Activated CD4-positive, alpha-beta T cell treated with anti-CD3 and anti-CD28 coated beads, Interleukin-2, amount 10 ng/mL, durations not matched to agents 7 days and 5 days (primary cell): ENCODE measurements at places on chromosomes 13 and 19. TPM values are rescaled to one million over a fixed set of nuclear protein-coding genes. Genes with fewer than 3 reads are reported as not detected.

Gene MISP
- not detected for total RNA-seq

GRCh38 chr13:74289107-74289506 is 154.9 kb upstream of the KLF12 start:
- no peak for DNase-seq

- peak; percentile 39 for DNase-seq
These were observed 1.4 kb upstream of the RAVER1 start for GRCh38 chr19:10334588-10335351.

DNA sequence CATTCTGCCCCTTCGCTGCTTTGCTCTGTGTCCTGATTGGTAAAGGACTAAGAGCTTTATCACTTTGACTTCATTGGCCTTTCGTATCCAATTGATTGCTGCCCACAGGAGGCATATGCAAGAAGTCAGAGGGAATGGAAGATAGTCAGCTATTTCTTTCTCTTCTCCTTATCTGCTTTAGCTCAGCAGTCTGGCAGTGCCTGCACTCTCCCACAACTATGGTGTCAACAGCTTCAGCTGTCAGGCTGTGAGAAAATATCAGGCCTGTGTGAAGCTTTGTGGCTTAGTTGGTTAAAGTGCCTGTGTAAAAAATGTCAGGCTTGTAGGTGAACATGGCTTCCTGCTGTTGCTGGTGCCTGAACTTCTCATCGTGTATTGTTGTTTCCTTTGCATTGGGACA is 243.0 kb downstream of the PCDH17 start:
- no peak for DNase-seq

DNA sequence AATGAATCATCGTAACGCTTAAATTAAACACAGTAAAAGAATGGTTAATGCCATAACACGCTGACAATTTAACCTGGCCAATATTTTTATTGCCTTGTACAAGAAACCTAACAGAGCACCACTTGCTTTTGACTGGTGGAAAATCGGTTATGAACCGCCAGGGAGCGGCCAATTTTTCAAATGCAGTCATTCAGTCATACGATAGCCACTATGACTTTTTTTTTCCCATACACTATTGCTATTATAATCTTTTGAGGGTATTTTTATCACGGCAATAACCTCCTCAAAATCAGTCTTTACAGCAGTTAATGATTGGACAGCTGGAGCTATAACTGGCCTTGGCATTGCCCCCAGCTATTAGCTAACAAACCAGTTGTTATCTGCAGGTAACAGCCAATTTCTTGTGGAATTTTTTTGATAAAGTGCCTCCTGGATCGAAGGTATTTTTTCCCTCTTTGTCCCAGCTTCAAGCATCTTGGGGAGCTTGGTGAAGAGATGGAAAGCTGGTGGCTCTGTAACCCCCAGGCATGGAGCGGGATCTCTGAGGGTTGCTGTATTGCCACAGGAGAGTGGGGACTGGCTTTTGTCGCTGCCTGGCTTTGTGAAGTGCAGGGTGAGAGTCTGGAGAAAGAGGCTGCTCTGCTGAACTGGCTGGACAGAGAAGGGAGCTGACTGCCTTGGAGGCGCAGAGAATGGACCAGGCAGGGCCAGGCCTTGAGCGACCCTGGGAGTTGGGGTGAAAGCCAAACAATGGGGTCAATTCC is 198.4 kb upstream of the ZNF536 start:
- DNase-seq = no peak

DNA sequence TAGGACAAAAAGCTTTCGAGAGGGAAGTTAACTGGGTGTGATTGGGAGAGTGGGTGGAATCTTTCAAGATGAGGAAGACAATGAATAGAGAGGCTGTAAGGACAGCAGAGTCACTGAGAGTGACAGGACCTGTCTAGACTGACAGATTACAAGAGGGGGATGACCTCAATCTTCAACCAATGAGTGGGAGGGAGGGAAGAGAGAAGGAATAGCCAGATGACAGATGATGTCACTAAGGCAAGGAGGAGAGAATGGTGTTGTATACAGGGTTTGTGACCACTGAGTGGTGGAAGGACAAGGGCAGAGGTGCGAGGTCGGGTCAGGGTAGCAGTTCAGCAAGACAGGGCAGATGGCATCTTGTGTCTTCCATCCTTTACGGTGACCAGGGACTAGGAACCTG is 5.8 kb upstream of the ILF3 start:
- no peak for DNase-seq

- no peak for DNase-seq
These were observed 648.3 kb upstream of the SPRY2 start for GRCh38 chr13:80989241-80989640.

Gene ZNF345
- 6.0 TPM for total RNA-seq

DNA sequence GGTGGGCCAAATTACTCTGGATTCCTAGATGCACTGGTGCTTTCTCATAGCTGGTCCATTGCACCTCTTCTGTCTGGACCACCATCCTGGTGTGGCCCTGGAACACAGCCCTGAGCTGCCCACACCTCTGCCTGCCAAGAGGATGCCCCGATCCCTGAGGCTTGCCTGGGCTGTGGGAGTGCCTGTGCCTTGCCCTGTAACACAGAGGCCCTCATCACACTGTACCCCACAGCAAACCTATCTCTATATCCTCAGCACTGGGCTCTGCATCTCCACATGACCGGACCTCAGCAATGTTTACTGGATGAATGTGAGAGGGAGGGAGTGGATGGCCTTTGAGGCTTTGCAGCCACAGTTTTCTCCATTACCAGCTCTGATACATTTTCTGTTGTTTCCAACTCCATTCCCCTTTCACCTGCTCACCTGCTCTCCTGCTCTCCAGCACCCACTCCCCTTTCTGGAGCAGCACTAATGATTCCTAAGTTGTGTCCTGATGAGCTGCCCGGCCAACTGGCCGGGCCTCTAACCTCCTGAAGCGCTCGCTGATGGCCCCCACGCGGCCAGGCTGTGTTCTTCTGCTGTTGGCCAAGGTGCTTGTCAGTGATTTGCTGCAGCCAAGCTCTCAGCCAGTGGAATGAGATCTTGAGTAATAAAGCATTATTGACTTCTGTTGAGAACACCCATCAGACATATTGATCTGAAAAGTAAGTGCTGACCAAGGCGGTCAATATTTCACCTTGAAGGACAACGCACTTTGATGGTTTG is 232.6 kb downstream of the TEX29 start:
- DNase-seq = no peak

Gene NAPA
- 133 TPM for total RNA-seq

Gene ZFP82
- total RNA-seq = 6.7 TPM

Gene SGCG
- total RNA-seq = not detected

- DNase-seq = peak; percentile 76
These were observed 4.7 kb downstream of the EPS8L1 start for GRCh38 chr19:55080121-55080967.

DNA sequence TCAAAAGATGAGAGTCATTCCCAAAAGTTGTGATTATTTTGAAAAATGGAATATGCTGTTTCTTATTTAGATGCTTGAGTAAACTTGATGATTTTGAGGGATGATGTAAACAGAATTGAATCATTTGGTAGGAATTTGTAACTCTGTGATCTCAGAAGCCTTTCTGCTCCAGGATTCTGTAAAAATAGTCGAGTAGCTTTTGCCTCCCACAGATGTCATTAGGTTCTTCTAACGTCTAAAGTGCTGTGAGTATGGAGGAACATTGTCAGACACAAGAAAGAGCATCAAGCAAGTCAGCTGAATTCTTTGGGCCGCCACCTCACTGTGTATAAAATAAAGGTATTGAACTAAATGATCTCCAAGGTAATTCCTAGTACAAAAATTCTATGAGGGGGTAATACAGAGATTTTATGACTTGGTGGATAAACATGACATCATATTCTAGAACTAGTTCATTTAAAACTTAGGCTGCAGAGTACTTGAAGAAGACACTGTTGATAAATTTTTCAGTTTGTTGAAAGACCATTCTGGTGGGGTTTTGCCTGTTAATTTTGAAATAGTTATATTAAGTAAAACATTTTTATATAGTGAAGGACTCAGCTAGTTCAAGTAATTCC is 1.4 kb upstream of the GPR183 start:
- no peak for DNase-seq

Gene KLF5
- total RNA-seq = 4.8 TPM

DNA sequence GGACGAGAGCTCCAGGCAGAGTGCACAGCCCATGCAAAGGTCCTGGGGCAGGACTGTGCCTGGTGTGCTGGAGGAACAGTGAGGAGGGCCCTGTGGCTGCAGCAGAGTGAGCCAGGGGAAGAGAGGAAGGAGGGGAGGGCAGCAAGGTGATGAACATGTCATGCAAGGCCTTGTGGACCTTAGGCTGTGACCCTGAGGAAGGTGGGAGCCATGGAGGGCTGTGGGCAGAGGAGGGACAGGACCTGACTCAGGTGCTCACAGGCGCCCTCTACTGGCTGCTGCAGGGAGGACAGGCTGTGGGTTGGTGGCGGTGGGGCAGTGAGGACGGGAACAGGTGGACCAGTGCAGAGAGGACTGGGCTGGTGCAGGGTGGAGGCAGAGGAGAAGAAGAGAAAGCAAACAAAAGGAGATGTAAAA is 170.3 kb downstream of the PTPRS start:
- DNase-seq = peak; percentile 59

Gene ATP4B
- total RNA-seq = not detected

- DNase-seq = no peak
These were observed 22.4 kb downstream of the MARK4 start for GRCh38 chr19:45273521-45273855.

DNA sequence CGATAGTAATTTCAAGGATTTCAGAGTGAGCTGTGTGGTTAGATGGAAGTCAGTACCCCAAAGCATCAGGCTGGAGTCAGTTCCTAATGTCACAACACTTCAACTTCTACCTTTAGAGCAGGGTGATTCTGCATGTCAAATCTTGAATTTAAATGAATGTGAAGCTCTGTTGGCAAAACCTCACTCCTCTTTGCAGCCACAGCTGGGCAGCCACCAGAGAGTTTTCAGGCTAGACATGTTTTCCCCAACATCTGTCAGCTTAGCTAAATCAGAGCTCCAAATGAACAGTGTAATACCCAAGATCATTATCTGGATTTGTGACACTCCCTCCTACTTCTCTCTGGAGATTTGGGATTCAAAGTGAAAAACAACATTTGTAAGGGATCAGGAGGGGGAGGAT is 33.7 kb upstream of the OLFM4 start:
- no peak for DNase-seq

DNA sequence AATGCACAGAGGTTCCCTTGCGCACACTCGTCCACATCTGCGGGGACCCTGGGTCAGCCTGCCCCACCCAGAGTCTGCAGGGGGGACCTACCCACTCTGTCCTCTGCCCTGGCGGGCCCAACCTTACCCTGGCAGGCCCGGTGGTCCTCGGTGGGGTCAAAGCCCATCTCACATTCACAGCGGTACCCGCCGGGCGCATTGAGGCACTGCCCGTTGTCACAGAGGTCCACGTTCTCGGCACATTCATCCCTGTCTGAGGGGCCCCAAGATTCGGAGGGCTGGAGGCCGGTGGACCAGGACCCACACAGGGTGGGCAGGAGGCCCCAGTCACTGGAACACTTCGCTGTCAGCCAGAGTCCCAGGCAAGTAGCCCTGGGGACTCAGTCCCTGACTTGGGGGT is 38.5 kb downstream of the FBN3 start:
- DNase-seq = no peak

- DNase-seq = peak; percentile 47
These were observed 6.6 kb downstream of the PEPD start for GRCh38 chr19:33514885-33515551.

GRCh38 chr19:34217952-34218817 is 36.2 kb upstream of the GARRE1 start:
- peak; percentile 80 for DNase-seq

GRCh38 chr13:48634636-48635035 is 19.1 kb upstream of the CYSLTR2 start:
- DNase-seq = no peak

Gene RNF113B
- total RNA-seq = not detected

DNA sequence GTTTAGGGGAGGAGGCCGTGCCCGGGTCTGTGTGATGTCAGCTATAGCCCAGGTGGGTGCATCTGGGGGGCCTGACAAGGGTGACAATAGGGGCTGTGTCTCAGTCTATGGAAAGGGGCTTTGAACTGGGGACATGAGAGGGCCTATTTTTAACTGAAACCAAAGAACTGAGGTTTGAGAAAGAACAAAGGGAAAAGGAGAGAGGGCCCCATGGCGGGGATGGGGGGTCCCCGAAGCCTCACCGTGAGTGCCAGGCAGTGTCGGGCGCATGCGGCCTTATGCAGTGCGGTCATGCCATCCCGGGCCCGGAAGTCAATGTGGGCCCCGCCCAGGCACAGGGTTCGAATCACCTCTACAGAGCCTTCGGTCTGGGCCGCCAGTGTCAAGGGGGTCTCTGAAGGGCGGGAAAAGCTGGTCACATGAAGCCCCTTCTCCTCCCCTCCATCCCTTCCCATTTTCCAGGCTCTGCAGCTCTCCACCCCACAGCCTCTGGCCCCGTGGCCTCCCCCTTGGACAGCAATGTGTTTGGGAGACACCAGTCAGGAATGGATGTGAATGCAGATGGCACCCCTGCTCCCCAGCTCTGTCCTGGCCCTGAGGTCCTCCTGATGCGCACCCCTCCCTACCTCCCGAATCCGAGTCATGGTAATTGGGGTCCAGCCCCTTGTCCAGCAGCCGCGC is 5.9 kb downstream of the SHANK1 start:
- no peak for DNase-seq

DNA sequence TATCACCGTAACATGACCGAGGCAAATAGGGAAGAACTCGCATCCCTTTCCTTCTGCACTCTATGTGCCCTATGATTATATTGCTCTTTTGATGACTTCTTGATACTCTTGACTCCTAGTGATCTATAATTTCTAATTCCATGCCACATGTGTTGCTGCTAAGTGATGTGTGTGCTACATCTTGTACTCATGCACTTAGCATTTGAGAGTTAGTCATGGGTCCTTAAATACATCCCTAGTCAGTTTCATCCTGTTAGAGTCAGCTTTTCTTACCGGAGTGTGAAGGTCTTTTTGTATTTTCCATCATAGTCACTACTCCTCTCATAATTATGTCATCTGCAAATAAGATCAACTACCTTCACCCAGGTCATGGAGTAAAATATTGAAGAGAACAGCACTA is 30.2 kb downstream of the RXFP2 start:
- no peak for DNase-seq

GRCh38 chr13:27482983-27483382 is 32.6 kb upstream of the MTIF3 start:
- peak; percentile 9 for DNase-seq

DNA sequence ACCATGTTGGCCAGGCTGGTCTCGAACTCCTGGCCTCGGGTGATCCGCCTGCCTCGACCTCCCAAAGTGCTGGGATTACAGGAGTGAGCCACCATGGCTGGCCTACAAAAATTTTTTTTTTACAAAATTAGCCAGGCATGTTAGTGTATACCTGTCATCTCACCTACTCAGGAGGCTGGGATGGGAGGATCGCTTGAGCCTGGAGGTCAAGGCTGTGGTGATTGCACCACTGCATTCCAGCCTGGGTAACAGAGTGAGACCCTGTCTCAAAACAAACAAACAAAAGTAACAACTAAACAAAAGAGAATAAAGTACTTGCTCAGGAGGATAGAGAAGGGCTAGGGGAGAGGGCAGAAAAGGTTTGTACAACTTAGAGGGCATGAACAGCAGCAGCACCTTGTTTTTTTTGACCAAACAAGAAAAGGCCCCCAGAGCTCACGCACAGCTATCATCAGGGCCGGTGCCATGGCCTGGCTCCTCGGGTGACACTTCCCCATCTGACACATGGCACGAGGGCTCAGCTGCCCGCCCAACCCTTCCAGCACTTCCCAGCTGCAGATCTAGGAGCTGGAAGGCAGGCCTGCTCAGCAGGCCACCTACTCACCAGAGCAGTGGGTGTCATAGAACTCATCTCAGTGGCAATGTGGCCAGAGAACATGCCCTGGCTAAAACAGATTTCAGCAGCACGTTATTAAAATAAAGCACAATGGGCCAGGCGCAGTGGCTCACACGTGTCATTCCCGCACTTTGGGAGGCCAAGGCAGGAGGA is 8.6 kb upstream of the SLC7A9 start:
- DNase-seq = no peak

GRCh38 chr13:24123761-24124160 is 36.8 kb upstream of the SPATA13 start:
- no peak for DNase-seq
